Left cardiac atrium (tissue), 4 donors: ENCODE measurements at places on chromosomes 1 and 21. TPM values are rescaled to one million over a fixed set of nuclear protein-coding genes. Genes with fewer than 3 reads are reported as not detected.

- no peak for DNase-seq
Observed at GRCh38 chr21:44677881-44678280, 4.1 kb downstream of the KRTAP12-1 start.

DNA sequence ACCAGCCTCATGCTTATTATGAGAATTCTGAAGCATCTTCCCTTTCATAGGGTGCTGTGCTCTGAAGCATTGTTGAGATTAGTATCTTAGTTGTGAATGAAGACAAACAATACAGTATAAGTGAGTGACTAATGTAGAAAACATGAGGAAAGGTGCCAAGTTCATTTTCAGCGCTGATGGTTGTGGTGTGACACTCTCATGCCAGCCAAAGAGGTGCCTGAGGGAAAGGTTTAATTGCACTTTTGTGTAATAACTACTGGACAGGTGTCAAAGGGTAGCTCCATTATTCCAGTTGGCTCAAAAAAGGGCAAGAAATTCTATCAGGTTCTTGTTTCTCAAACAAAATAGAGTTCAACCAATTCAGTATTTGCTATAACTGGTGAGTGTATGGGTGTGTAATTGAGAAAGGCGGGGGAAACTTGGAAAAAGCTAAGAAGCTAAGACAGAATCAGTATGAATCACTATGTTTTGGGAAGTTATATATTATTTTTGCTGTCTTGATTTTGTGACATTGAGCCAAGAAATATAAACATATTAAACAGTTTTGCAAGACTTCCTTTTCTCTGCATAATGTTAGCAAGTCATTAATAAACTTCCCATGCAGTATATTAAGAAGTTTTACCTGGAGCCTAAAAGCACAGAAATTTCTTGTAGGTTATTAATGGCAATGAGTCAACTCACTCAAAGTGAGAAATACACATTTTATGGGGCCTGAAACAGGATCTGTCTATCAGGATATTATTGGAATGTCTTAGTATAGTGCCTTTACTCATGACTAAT lies 31.8 kb downstream of the KCNK2 start:
- no peak for DNase-seq

GRCh38 chr1:236161230-236161629 lies 18.9 kb downstream of the GPR137B start:
- DNase-seq = no peak

Gene KRTAP21-2
- not detected for total RNA-seq
